ENCODE measurements at places on chromosomes 1 and 21.

DNA sequence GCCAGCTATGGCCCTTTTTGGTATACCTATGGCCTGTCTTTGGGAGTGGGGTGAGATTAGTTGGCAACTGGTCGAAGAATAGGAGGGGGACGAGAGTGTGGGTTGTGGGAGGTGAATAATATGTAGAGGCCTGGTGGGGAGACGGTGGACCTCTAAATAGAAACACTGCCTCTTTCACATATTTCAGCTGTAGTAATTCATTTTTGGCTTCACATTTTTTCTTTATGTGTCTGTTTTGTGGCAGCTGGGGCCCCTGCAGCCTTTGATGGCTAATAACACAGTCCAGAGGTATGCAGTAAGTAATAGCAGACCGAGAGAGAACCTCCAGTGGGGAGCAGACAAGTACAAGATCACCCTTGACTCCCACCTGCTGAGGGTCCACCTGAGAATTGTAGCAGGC is 75.9 kb downstream of the HLX start:
- no peak for DNase-seq

DNA sequence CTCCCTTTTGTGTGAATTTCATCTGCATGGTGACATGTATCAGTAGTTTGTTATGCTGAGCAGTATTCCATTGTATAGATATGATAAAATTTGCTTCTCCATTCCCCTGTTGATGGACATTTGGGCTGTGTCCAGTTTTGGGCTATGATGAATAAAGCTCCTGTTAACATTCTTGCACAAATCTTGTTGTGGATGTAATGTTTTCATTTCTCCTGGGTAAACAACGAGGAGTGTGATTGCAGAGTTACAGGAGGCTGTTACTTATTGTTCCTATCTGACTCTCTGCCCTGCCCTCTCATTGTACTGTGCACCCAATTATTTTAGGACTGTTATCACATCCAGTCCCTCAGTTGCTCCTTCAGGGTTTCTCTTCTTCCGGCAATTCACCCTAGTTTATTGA is 24.2 kb downstream of the MAPKAPK2 start:
- no peak for DNase-seq

- DNase-seq = peak; percentile 32
Measured at GRCh38 chr1:221708076-221708571, 33.8 kb downstream of the DUSP10 start.

DNA sequence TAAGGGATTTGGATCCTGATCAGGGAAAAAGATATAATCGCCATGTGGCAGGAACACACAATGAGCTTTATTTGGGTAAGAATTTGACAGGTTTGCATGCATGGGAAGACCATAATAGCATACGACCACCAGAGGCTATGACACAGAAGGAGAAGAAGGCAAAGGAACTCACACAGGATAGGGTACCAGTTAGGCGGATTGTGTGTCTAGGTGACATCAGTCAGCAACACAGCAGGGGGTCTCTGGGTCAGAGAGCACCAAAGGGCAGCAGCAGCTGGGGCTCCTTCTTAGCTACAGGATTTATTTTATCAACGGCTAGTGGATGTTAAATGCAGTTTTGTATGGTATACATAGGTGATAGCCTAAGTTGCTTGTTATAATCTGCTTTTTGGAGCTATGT is 551.3 kb downstream of the KCNT2 start:
- no peak for DNase-seq

GRCh38 chr1:100265562-100265930 is 470 bp upstream of the RTCA start:
- no peak for DNase-seq

DNA sequence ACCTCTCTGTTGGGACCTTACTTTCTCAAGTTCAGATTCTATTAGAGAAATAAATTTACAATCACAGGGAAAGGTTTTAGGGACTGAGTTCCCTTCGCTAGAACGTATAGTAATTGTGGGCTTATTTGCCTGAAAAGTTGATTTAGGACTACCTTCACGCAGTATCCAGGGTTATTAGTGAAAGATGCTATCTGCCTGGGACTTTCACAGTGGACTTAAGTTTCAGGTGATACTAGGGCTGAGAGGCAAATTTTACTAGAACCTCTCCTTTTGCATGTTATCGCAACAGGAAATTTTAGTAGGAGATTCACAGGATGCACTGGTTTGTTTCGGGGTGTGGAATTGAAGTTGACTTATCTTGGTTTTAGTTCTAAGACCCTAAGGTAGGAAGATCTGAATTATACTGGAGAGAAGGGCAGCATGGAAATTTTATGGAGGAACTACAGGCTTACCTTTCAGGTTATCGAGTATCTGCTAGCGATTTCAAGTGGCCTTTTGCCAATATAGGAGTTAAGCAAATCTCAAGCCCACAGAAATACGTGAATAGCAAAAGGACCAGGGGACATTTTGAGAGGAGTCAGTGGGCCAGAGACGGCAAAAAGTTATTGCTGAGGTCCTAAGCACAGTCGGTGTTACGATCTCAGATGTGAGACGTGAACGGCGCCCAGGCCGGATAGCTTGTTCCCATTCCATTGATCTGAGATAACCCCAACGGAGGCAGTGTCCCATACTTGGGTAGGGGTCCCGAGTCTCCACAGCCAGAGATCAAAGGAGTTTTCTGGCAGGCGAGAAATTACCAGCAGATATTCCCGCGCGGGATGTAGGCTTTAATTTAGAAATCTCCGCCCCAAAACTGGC is 723 bp upstream of the GNAI3 start:
- no peak for DNase-seq

GRCh38 chr1:63592536-63593302 is 492 bp upstream of the PGM1 start:
- no peak for DNase-seq
